Activated naive CD4-positive, alpha-beta T cell (primary cell): ENCODE measurements at places on chromosomes 3 and 15.

DNA sequence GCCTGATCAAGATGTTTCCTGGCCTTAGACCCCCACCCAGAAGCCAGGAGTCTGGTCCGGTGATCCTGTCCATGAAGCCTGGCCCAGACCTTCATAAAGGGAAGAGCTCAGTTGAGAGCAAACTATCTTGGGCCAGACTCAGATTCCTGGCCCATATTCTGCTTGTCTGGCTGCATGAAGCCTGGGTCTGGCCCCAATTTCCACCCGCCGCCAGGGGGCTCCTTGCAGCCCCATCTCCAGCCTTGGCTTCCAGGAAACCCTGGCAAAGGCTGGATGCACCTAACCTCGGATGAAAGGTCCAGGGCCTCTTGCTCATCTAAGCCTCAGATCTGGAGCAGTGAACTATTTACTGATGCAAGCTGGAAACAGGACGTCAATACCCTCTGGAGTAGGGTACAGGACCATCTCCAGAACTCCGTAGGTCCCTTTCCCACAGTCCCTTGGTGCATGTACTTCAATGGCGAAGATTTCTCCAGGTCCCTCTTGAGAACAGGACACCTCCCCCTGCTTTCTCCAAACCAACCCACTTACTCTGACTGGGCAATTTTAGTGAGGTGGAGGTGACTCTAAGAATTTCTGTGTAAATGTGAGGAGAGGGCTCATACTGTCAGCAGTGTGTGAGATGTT, 5.6 kb downstream of the FOXL2 start:
- DNase-seq, result no peak

GRCh38 chr15:25391971-25392721, 46.7 kb downstream of the UBE3A start:
- no peak for DNase-seq

- DNase-seq, result no peak
Observed at GRCh38 chr15:27928386-27928785, 170.7 kb downstream of the OCA2 start.

DNA sequence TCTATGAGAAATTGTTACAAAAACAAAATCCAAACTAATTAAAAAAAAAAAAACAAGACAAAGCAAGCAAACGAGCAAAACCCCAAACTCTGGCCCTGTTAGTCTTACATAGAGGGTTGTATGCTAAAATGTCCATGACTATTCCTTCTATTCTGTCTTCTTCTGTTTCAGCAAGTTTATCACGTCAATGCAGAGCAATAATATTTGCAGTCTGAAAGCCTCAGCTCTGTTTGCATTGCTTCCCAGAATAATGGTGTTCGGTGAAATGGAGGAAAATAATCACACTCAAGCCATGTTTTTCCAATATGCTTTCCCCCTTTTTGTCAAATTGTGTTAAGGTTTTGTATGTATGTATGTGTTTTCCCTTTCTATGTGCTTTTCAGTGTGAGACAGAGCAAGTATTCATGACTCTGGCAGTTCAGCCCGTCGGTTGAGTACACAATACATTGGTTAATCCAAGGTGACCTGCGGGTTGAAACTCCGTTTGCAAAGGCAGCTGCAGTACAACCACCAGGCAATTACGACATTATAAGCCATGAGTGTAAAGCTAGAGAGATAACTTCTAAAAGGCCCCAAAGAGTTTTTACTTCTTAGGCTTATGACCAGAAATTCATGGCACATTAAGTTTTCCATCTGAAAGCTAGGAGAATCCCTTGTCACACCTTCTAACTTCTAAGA, 34.9 kb upstream of the MAGI1 start:
- DNase-seq, result no peak

DNA sequence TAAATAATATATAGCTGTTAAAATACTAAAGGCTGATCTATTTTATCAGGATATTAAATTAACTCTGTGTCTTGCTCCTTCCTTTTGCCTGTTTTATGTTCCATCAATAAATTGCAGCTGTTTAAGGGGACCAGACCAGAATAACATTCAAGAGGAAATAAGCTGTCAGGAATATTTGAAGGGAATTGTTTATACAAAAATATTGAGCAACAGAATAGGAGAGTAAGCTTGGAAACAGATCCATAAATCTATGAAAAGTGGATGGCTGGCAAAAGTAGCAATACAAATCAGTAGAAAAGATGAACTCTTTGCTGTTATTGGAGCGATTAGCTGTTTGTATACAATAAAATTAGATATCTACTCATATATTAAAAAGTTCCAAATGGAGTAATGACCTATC, 36.2 kb upstream of the PLSCR2 start:
- DNase-seq, result no peak

DNA sequence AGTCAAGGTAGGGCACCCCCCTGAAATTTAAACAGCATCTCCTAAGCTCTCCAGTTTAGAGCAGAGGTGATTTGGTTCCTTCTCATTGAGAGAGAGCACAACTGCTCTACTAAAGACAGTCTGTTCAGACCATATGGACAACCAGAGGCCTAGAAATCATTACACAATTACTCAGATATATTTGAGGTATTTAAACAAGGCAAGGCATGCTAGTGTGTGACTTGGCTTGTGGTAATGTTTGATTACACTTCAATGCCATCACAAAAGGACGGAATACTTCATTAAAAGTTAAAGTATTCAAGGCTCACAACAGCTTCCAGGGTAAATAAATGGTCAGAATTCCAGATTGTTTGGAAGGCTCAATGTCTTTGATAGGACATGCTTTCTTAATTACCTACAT, 110.2 kb downstream of the LRTM1 start:
- DNase-seq, result no peak

GRCh38 chr3:38616111-38616510, 33.4 kb downstream of the SCN5A start:
- DNase-seq, result no peak

- no peak for DNase-seq
Observed at GRCh38 chr3:158097593-158098308, 8.5 kb downstream of the SHOX2 start.

DNA sequence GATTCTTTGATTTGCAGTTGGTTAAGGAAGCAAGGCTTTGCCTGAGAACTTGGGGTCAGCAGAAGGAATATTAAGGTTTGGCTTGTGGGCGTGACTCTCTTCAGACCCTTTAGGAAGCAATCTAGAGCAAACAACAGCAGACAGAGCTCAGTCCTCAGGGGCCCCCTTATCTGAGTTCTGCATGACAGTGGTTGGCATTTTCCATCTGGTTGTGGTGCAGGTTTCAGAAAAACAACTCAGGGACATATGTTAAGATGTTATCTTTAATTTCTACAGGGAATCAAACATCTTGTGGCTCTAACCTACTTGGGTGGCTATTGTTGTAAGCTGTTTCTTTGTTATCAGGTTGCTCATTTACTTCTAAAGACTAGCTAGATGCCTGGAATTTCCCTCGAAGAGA, 141.4 kb downstream of the VPS8 start:
- DNase-seq, result no peak

DNA sequence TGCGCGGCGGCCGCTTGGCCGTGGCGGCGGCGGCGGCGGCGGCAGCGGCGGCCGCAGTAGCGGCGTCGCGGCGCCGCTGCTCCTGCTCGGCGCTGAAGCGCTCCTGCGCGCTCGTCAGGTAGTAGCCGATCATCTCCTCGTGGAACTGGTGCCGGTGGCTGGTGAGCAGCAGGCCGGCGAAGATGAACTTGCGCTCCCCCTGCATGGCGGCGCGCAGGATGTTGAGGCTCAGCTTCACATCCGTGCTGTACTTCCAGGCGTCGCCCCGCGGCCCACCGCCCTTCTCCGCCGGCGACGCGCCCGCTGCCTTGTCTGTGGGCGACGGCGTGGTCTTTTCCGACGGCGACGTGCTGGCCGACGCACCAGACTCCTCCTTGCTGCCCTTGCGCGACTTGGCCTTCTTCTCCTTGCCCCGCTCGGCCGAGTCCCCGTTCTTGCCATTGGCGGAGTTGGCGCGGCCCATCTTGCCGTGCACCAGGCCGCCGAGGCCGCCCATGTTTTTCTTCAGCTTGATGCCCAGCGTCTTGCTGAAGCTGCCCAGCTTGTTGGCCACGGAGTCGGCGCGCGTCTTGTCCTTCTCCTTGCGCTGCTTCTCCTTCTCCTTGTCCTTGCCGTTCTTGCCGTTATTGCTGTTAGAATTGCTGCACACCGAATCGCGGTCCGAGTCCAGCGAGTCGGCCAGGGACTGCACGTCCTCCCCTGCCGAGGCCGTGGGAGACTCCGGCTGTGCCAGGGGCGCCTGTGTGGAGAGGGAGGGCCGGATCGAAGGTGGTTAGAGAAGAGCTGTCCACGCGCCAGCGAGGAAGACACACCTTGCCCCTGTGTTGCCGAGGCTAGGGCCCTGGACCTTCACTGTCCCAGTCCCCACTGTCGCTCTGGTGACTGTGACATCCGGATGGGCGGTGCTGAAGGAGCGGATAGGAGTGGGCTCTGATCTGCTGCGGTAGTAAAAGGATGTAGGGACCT, 157.6 kb downstream of the KLF13 start:
- DNase-seq, result peak; percentile 45

- no peak for DNase-seq
Observed at GRCh38 chr3:117842086-117842485, 1132.5 kb downstream of the TUSC7 start.

GRCh38 chr15:34795267-34796081, at the start of gene ACTC1:
Gene ACTC1 (minus strand): TSS chr15:34795549. CDS start chr15:34794808, 741 bp downstream.
- no peak for DNase-seq

GRCh38 chr3:99842826-99843589, 25.3 kb downstream of the CMSS1 start:
- DNase-seq, result no peak

DNA sequence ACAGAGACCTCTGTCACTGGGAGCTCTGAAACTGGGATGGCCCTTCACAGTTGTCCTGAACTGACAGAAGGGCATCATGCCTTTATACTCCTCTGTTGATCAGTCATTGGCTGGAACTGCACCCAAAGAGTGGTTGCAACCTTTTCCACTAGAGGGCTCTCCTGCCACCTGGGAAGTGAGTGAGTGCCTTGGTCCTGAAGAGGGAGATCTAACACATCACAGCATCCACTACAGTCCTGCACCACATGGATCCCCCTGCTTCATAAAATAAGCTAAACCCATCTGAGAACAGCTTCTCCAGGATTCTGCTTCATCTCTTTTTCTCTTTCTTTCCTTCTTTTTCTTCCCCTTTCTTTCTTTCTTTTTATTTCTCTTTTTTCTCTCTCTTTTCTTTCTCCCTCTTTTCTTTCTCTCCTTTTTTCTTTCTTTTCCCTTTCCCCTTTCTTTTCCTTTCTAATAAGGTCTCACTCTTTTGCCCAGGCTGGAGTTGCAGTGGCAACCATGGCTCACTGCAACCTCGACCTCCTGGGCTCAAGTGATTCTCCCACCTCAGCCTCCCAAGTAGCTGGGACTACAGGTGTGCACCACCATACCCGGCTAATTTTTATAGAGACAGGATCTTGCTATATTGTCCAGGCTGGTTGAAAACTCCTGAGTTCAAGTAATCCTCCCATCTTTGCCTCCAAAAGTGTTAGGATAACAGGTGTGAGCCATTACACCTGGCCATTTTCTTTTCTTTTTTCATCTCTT, 42.8 kb upstream of the RAF1 start:
- DNase-seq, result no peak

DNA sequence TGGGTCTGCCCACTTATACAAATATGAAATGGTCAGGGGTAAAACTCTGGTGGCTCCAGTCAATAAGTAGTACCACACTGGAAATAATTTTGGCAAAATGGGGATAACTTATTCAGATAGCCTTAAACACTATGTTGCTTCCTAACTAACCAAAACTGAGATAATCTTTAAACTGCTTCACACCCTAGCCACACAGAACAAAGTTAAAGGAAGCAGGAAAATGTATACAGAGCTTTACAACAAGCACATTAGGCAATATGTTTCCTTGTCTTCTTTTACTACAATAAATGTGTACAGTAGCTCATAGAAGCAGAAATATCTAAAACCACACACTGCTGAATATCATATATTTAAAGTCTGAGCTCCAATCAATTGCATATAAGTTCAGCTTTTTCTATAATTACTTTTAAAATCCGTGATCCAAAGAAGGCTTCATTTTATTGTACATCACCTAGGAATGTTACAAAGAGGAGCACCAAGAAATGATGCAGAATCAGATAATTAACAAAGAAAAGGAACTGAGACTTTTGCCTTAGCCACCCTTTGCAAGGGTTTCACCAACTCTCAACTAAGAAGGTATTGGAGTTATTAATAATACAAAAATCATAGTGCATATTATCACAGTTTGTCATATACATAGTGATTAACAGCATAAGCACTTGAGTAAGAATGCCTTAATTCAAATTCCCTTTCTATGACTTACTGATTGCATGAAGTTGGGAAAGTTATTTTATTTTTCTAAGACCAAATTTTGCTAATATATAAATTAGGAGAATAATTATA, 9.2 kb upstream of the SSR3 start:
- no peak for DNase-seq

DNA sequence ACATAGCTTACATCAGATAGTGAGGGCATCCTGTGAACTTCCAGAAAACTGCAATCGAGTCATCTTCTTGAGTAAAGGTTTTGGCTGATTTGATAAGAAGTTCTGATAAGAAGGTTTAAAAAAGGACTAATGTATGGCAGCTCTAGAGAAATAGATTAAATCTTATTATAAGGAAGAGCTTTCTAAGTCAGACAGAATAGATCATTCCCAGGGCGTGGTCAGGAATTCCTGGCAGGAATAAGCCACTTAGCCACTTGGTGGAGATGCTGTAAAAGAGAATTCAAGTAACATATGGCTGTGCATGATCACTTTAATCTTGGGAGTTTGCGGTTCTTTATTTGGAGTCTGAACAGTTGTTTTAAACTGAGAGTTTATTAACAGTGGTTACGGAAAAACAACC, 17.4 kb downstream of the PGBD4 start:
- no peak for DNase-seq

GRCh38 chr3:9715764-9716437, 12.3 kb downstream of the CPNE9 start:
- no peak for DNase-seq
